ENCODE measurements at places on chromosomes 1 and 21.

- DNase-seq: no peak
Measured at GRCh38 chr1:182968836-182969734, 16.1 kb upstream of the SHCBP1L start.

- no peak for DNase-seq
Measured at GRCh38 chr1:100328133-100328532, 24.2 kb upstream of the CDC14A start.

DNA sequence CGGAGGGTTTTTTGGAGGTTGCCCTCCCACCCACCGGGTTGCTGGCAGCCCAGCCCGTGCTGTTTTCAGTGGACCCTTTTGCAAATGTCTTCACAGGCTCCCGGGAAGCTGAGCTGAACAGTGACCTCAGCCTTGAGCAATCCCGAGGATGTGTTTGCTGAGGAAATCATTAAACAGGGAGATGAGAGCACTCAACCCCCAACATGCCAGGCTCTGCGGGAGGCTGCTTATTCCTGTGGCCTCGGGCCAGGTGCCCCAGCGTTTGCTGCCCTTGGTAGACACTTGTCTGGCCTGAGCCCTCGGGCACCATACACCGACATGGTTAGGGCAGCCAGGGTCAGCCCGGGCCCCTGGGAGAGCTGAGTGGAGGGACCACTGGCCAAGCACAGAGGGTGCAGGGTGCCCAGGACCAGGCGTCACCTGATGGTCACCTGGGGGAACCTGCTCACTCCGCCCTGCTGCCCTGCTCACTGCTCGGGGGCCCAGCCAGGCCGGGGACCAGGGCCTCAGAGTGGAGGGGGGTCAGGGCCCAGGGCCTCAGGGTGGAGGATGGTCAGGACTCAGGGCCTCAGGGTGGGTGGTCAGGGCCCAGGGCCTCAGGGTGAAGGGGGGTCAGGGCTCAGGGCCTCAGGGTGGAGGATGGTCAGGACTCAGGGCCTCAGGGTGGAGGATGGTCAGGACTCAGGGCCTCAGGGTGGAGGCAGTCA lies 42.5 kb upstream of the POFUT2 start:
- DNase-seq: no peak

DNA sequence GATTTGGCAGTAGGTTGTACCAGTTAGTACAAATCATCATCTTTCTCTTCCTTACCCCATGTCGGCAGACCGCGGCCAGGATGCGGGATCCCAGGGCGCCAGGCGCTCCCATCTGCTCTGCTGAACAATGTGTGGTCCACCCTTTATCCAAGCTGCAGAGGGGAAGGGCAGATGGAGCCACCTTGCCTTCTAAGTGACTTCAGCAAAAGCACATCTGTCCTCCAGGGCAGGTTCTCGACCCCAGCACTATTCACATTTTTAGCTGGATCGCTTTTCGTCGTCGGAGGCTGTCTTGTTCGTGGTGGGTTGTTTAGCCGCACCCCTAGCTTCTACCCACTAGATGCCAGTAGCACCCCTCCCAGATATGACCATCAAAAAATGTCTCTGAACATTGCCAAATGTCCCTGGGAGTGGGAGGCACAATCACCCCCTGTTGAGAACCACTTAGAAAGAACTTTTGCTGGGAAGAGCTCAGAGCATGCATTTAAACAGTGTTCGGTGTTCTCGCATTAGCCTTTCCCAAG lies 58.1 kb upstream of the SIM2 start:
- DNase-seq: no peak

GRCh38 chr1:59845091-59845490 lies 30.3 kb downstream of the HOOK1 start:
- no peak for DNase-seq

All from stimulated activated CD4-positive, alpha-beta T cell treated with anti-CD3 and anti-CD28 coated beads, Interleukin-12 subunit alpha, Interleukin-12 subunit beta, amount 100 ng/mL, for 24 hours (primary cell).